ENCODE measurements at places on chromosomes 7 and 10.

DNA sequence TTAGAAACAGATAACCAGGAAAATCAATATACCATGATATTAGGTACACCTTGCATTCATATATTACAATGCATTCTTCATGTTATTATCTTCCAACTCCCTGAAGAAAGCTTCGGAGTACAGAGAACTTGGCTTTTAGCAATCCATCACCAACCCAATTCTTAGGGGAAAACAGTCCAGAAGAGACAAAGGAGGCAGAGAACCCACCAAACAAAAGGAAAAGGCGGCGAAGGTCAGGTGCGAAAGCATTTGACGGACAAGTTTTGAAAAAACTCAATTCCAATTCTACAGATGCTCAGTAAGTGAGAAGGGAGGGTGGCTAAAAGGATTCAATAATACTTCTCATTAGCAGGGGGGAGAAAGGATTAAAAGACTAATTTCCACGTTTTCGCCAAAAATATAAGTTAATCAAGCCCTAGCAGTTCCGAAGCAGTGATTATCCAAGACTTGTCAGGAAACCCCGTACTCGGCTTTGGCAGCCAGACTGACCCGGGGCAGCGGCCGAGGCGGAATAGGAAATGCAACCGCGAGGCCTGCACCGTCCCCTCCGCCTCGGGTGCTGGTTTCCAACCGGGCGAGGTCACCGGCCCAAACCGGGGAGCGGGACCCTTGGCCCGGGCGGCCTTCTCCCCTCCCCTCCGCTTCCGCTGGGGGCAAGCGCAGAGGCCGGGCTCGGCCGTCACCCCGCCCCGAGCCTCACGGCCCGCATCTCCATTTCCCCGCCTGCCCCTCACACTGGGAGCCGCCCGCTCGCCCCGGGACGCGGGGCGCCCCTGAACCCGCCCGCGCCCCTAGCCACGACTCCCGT, 747 bp downstream of the GDI2 start:
- peak; percentile 2 for DNase-seq

- no peak for DNase-seq
Measured at GRCh38 chr7:106038916-106039315, 73.2 kb downstream of the SYPL1 start.

DNA sequence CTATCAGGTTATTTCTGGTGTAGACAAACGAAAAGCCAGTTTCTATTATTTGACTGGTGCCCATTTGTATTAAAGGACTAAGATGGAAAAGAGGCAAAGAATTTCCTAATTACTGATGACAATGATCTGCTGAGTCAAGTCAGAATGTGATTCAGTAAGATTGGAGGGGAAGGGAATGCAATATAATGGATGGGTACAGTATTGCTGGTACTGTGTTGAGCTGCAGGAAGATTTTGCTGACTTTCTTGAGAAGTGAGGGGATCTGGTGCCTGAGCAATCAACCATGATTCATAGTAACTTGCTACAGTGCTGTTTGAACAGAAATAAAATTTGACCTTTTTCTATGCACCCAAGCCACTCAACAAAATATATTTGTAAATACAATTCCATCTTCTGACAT, 139.1 kb upstream of the RHEB start:
- no peak for DNase-seq

GRCh38 chr10:75408911-75409885, 7.6 kb upstream of the ZNF503 start:
- DNase-seq = peak; percentile 52

DNA sequence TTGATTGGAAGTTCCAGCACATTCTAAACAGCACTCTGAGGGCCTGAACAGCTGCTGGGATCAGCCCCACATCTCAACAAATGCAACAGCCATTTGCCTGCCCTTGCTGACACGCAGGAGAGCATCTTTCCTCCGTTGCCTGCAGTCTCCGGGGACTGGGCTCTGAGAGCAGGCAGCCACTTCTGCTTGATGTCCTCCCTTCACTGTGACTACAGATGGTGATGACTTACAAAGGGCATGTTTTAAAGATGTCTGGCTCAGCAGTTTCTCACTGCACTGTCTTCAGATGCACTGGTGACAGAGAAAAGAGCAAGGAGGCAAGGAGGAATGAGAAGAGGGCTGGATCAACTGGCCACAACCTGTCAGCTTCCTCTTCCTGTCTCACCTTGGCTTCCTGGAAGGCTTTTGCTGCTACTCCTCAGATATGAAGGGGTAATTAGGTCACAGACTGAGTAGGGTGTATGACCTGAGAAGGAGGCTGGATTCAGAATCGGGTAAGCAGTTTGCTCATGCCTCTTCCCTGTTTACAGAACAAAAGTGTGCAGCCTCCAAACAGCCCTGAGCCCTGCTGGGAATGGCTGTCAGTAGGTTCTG, 143.5 kb upstream of the GHITM start:
- no peak for DNase-seq

- DNase-seq = no peak
Measured at GRCh38 chr10:129642427-129642826, 175.4 kb downstream of the MGMT start.

DNA sequence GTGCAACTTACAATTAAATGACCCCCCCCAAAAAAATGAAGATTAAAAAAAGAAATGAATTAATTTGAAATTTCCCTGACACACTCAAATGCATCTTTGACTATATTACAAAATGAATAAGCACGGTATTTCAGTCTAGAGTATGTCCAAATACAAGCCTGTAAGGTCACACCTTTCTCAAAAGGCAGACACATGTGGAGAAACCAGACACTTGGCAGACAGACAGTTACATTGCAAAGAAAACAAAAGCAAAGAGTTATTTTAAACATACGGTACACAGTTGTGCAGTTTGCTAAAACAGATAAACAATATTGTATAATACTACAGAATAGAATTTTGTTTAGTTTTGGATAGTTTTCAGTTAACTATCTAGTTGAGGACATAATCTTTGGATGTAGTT, 153.0 kb downstream of the ATE1 start:
- DNase-seq = no peak

DNA sequence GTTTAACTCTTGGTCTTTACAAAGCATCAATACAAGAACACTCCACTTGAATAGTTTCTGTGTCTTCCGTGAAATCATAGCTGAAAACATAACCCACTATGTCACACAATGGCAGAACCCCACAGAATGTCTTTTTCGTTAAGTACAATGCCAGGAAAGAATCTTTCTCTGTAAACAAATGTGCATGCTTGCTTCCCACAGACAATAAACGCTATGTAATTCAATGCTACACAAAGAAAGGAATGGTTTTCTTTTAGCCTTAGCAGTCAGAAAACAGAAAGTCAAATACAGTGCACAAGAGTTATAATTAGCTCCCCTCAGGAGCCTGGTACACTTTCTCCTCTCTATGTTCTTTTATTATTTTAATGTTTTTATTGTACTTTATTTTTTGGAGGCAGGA, 186.1 kb downstream of the SRPK2 start:
- DNase-seq = peak; percentile 10

- no peak for DNase-seq
Measured at GRCh38 chr10:125396676-125397075, 236.3 kb upstream of the CTBP2 start.

DNA sequence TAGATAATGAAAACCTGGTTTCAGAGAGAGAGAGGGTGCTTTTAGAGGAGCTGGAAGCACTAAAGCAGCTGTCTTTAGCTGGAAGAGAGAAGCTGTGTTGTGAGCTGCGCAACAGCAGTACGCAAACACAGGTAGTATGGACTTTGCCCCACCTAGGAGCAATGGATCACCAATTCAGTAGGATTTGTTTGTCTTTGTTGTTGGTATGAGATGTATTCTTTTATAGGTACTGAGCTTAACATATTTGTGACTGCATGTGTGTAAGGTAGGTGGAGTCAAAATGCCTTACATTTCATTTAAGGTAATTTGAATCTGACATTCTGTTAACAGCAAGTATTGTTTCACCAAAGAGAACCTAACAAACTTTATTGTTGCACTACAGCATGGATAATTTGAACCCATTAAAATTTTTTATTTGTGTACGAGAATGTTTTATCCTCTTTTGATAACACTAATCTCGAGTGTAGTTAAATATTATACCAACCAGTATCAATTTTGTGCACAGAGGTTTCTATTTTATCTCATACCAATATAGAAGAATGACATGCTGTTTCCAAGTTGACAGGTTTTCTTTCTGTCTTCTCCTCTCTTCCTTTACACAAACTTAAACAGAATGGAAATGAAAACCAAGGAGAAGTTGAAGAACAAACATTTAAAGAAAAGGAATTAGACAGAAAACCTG, 92.1 kb downstream of the CYP51A1 start:
- no peak for DNase-seq

All from NCI-H748 treated with DMSO at 0.1 percent for 48 hours (cell line).